Activated T-helper 1 cell treated with anti-CD3 and anti-CD28 coated beads, Interleukin-2, amount 50 U/mL, for 16 hours (primary cell): ENCODE measurements at places on chromosomes 5 and 9.

DNA sequence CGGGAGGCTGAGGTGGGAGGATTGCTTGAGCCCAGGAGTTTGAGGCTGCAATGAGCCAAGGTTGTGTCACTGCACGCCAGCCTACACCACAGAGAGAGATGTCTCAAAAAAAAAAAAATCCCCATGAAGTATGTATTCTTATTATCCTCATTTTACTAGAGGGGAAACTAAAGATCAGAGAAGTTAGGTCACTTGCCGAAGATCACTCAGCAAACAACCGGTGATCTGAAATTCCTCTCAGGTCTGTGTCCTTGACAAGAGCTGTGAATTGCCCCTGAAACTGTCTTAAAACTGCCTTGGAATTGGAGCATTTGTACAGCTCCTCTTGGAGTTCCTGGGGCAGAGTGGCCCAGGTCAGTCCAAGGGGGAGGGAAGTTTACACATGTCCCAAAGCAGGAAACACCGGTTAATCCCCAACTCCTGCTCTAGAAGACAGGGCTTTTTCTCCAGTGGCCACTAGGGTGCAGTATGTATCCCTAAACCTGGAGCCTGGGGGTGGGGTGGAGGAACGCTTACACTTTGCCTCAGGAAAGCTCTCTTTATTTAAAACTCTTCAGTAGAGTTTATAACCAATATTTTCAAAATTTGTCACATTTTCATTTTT lies 27.6 kb downstream of the AQP7 start:
- peak; percentile 29 for DNase-seq

GRCh38 chr5:150783422-150783928 lies 4.9 kb downstream of the SMIM3 start:
- DNase-seq, result peak; percentile 45

GRCh38 chr5:17222664-17223063 lies 5.2 kb downstream of the BASP1 start:
- DNase-seq, result no peak

- no peak for DNase-seq
Measured at GRCh38 chr9:8287970-8288369, 488.4 kb upstream of the DMAC1 start.

- DNase-seq, result no peak
Measured at GRCh38 chr9:106992186-106992585, 129.2 kb downstream of the ZNF462 start.

- no peak for DNase-seq
Measured at GRCh38 chr5:4942831-4943178, 197.3 kb upstream of the ADAMTS16 start.

DNA sequence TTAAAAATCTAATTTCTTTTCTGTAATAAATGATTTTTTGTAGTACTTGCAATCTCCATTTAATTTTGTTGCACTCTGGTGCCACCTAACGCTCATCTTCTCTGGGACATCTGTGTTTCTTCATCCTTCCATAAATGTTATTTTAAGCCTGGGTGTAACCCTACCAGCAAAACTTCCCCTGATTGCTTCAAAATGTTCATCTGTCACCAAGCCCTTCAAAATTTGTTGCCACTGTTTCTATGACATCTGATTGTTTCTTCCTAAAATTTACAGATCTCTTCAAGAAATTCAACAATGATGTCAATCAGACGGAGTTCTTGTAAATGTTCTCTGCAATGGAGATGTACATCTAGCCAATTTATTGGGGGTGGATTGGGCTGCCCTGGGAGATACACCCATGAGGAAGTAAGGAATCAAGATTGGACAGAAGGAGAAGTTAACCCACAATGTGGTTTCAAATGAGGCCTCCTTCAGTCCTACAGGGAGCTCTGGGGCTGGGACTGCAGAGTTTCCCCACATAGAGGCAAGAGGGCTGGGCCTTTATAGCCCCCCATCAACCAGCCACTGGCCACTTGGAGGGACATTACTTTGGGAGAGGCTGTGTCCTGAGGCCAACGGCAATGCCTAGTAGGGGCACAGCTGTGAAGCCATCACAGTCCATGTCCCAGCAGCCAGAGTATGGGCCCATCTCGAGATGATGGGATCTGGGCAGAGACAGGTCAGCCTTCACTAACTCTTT lies 23.3 kb downstream of the MCTP1 start:
- no peak for DNase-seq

DNA sequence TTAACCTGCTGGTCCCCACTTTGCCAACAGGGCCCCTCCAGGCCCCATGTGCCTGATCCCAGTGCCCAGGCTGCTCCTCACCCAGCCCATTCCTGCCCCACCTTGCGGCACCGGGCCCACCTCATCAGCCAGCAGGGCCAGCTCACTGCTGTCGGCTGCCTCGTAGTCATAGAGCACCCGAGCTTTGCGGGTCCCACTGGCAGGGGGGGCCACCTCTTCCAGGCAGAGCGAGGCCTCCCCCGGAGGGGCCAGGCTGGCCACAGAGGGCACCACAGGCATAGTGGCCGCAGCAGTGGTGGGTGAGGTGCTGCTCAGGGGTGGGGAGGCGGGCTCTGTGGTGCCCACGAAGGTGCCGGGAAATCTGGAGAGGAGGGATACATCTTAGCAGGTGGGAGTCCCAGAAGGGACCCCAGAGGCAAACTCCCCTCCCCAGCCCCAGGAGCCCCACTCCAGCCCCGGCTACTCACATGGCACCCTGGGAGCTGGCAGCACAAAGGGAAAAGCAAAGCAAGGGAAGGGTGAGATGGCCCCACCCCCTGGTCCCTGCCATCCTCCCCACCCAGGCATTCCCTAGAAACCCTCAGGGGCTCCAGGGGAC lies 19.0 kb downstream of the SH3GLB2 start:
- no peak for DNase-seq

- no peak for DNase-seq
Measured at GRCh38 chr5:106397700-106398099, 1273.0 kb downstream of the EFNA5 start.

GRCh38 chr5:42756606-42757601 lies at the start of gene CCDC152:
Gene CCDC152, plus strand, starts transcription at chr5:42756818. Its CDS starts 2,304 bp downstream, at chr5:42759122.
- DNase-seq, result peak; percentile 32

GRCh38 chr9:123107639-123108285 lies 74.3 kb downstream of the GPR21 start:
- DNase-seq, result no peak

DNA sequence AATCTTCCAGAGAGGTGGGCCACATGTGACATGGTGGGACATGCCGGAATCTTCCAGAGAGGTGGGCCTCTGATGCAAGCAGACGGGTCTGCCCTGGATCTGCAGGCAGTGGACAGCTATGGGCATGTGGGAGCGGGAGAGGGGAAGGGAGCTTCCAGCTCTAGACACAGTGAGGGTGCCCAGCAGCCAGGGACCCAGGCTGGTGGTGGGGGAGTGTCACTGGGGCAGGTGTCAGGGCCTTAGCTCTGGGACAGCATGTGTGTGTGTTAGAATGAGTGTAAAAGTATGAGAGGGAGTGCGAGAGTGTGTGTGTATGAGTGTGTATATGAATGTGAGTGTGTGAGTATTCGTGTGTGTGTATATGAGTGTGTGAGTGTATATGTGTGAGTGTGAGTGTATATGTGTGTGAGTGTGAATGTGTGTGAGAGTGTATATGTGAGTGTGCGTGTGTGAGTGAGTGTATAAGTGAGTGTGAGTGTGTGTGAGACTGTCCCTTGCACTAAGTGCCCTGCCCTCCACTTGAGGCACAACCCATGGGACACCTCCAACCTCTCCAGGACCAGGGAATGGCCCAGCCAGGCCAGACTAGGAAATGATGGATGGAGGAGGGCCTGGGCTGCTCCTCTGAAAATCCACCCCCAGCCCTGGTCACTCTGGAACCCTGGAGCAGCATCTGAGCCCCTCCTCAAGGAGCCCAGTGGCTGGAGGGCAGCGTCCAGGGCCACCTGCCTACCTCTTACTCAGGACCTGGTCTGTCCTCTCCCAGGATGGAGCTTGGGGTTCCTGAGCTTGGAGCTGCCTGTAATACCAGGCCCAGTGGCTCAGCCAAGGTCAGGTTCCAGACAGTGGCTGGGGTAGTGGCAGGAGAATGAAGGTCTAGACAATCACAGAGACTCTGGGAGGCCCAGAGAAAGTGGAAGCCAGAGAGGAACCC lies 122.2 kb downstream of the C9orf50 start:
- DNase-seq, result no peak

DNA sequence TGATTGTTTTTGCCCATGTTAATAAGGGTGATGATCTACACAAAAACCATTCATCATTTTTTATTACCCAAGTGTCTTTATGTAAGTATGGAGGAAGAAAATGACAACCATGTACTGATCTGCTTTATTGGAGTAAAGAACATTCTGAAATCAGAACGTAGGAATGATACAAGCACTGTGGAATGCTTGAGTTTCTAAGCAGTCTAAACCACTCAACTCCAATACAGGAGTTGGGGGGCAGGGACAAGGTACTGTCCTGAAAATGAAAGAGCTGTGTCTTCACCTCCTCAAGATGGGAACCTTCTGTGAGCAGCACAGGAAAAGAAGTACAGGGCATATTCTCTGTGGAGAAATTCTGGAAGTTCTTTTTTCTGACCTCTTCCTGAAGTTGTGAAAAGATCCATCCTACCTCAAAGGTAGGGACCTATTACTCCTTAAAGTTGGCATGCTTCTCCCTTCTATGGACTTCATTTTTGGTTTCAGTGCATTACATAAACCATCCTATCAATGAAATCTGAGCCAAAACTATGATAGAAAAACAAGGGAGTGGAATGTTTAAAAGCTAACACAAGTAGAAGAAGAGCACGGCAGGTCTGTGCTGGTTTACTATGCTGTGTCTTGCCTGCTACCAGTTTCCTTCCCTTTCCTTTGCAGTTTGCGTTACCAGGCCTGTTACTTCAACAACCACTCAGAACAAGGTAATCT lies 202.6 kb downstream of the SEMA5A start:
- DNase-seq, result no peak

- DNase-seq, result no peak
Measured at GRCh38 chr5:86999951-87000350, 267.7 kb upstream of the RASA1 start.

- no peak for DNase-seq
Measured at GRCh38 chr5:55331321-55331720, 23.5 kb downstream of the MTREX start.

GRCh38 chr9:116112236-116112635 lies 41.4 kb upstream of the PAPPA start:
- DNase-seq, result no peak

DNA sequence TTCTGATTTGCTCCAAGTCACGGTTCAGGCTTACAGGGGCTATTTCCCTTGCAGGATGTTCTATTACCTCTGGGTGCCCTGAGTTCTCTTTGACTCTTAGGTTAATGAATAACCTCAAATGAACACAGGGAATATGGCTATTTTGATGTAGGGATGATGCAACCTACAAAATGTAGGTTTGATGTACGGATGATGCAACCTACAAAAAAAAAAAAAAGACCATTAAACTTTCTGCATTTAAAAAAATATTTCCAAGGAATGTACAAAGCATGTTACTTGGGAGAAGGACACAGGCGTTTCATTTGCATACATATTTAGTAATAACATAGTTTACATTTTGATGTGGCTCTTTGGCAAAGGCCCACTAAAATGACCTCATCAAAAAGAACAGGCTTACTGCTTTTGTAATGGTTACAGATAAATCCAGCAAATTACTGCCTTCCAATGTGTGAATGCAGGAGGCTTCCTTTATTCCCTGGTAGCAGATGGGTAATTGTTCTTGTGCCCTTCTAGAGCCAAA lies 36.3 kb downstream of the ZNF474 start:
- no peak for DNase-seq

- no peak for DNase-seq
Measured at GRCh38 chr5:130963798-130964197, 201.3 kb downstream of the HINT1 start.

DNA sequence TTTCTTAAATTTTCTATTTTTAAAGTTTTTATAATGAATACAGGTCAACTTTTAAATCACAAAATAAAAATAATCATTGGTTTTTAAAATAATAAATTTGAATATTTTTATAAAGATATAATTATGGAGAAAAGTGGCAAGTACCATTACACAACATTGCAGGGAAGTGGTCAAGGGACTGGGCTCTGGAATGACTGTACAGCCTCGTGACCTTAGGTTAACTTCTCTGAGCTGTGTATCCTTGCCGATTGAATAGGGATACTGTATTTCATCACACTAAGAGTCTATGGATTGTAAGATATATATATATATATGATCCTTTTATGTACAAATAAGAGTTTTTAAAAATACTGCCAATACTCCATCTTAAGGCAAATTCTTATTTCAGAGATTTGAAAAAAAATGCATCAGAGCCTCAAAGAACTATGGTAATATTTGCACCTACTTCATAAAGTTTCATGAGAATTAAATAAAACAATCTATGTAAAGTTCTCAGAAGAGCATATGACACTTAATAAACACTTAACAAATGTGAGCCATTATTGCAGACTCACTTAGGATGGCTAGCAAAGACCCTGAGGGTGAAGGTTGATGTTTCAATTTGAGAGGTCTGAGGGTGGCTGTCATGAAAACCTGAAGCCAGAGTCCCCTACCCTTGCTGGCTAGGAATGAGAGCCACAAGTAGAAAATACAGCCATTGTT lies 136.5 kb downstream of the CCDC192 start:
- DNase-seq, result no peak

DNA sequence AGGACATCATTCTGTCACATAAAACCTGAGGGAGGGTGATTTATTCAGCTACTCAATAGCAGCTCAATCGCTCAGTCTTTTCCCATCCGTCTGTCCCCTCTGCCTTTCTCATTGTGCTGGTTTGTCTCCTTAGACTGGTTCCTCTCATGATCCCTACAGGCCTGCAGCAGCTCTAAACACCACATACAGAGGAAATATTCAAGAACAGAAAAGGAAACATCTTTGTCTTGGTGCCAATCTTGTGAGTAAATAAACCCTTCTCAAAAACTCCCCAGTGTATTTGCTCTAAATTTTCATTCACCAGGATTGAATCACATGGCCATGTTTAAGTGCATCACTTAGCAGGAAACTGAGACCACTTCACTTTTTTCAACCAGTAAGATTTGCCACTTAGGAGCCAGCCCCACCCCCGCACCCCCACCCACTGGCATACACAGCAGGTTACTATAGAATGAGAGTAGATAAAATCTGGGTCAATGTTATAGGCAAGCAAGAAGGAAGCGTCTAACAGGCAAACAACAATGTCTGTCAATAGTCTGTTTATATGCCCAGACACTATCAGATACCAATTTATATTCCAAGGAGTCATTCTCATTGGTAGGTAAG lies 895.5 kb upstream of the DMAC1 start:
- DNase-seq, result no peak

GRCh38 chr9:121850366-121850765 lies 198.9 kb downstream of the DAB2IP start:
- no peak for DNase-seq

GRCh38 chr9:111805830-111806241 lies 11.1 kb upstream of the SHOC1 start:
- no peak for DNase-seq

GRCh38 chr5:107257885-107258520 lies 412.7 kb downstream of the EFNA5 start:
- no peak for DNase-seq

- DNase-seq, result no peak
Measured at GRCh38 chr5:1003296-1003937, 5.2 kb upstream of the NKD2 start.
